Posterior vena cava (tissue), 2 donors: ENCODE measurements at places on chromosomes 13 and 19. TPM values are rescaled to one million over a fixed set of nuclear protein-coding genes. Genes with fewer than 3 reads are reported as not detected.

DNA sequence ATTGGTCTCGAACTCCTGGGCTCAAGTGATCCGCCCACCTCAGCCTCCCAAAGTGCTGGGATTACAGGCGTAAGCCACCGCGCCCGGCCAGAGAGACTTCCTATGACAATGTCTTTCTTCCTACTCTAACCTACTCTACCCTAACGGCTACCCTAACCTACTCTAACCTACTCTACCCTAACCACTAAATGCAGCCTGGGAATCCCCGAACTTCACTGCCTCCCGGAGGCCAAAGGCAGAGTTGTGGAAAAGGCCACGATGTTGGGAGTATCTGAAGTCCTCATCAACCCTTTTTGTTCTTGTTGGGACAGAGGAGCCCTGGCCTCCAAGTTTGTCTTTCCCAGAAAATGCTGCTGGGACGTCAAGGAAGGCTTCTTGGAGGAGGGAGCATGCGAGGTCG lies 967 bp upstream of the NR2C2AP start:
- DNase-seq: no peak

GRCh38 chr13:65940720-65941119 lies 1289.4 kb downstream of the PCDH9 start:
- DNase-seq: no peak

DNA sequence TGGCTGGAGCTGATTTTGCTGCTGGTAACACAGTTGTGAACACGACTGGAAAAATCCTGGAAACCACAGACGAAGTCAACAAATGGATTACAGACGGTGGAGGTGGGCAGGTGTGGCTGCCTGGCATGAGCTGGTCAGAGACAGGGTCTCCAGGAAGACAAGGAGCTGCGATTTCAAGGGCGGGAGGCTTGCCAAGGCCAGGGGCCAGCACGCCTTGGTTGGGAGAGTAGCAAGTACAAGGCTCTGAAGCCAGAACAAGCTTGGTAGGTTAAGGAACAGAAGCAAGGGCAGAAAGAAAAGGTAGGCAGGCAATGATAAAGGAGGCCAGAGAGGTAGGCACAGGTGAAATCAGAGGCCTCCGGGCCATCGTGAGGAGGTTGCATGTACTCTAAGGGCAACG lies 50.7 kb upstream of the AMER2 start:
- no peak for DNase-seq

Gene GPC5
- total RNA-seq: 0.52 TPM

- no peak for DNase-seq
These were observed 522.0 kb upstream of the ATXN8OS start for GRCh38 chr13:69585656-69586055.

DNA sequence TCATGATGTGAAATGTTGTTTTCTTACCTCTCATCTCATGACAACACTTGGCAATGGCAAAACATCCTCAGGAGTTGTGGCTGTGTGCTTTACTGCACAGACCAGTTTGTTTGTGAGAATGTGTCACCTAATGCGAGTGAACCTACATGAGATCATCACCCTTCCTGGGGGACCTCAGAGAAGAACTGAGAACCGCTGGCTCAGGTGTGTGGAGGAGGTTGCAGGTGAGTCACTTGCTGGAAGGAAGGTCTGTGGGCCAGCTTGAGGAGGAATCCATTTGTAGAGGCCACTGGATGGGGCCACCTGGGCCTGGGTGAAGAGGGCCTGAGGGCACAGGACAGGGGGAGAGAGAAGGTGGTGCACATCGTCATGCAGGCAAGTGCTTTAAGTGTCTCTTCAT lies 3.0 kb upstream of the CEACAM1 start:
- DNase-seq: no peak

Gene KLK12
- not detected for total RNA-seq

- no peak for DNase-seq
These were observed 206.8 kb upstream of the SOX1 start for GRCh38 chr13:111860231-111860552.

DNA sequence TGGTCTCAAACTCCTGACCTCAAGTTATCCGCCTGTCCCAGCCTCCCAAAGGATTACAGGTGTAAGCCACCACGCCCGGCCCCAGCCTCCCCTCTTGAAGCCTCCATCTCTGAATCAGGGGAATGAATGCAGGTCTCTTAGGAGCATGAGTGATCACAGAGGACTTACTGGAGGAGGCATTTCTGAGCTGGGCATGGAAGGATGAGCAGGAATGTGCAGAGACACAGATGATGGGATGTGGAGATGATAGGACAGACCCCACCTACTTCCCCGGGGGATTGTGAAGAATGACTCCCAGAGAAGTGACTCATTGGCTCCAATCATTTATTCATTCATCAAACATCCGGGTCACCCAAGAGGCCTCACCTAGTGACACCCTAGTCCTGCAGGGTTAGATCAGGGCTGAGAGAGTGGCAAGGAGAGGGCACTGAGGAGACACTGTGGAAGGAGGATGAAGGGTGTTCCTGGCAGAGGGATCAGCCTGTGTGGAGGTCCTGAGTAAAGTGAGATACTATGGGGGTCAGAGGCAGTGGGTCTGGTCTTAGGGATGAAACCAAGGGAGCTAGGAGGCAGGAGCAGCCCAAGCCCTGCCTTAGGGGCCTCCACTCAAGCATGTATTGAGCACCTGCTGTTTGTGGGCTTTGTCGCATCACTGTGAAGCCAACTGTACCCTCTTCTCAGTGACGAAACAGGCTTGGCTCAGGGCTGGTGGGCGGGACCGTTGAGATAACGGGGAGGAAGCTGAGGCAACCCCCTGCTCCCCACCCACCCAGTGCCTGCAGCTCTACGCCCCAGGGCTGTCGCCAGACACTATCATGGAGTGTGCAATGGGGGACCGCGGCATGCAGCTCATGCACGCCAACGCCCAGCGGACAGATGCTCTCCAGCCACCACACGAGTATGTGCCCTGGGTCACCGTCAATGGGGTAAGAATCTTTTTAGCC lies 3.0 kb downstream of the IFI30 start:
- DNase-seq: no peak
